NCI-H345 (cell line): ENCODE measurements at places on chromosomes 2 and 18.
A peak's percentile ranks its signal among the peaks of the same experiment; 100 is the strongest.

GRCh38 chr2:239440511-239440959, 39.7 kb upstream of the HDAC4 start:
- peak; percentile 48 for DNase-seq

DNA sequence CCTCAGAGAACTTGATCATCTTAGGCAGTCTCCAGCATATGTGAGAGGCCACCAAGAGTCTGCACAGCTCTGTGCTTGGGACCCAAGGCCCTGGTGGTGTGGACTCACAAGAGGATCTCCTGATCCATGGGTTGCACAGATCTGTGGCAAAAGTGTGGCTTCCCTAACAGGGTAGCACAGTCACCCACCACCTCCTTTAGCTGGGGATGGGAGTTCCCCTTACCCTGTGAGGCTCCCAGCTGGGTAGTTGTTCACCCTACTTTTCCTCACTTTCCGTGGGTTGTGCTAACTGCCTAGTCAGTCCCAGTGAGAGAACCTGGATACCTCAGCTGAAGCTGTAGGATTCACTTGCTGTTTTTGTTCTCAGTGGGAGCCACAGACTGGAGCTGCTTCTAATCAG, 123.7 kb downstream of the FTCDNL1 start:
- no peak for DNase-seq

- no peak for DNase-seq
Observed at GRCh38 chr2:27573452-27573851, 9.4 kb upstream of the ZNF512 start.

- DNase-seq = no peak
Observed at GRCh38 chr2:68686178-68686577, 42.8 kb downstream of the PROKR1 start.

DNA sequence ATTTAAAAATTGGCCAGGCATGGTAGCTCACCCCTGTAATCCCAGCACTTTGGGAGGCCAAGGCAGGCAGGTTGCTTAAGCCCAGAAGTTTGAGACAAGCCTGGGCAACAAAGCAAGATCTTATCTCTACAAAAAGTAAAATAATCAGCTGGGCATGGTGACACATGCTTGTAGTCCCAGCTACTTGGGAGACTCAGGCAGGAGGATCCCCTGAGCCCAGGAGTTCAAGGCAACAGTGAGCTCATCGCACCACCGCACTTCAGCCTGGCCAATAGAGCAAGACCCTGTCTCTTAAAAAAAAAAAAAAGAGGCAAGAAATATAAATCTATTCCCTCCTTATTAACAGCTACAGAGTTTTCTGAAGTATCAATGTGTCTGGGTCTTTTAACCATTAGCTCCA, 51.9 kb downstream of the ESCO1 start:
- DNase-seq = no peak

GRCh38 chr2:69830045-69830905, 815 bp downstream of the GMCL1 start:
- DNase-seq = no peak

DNA sequence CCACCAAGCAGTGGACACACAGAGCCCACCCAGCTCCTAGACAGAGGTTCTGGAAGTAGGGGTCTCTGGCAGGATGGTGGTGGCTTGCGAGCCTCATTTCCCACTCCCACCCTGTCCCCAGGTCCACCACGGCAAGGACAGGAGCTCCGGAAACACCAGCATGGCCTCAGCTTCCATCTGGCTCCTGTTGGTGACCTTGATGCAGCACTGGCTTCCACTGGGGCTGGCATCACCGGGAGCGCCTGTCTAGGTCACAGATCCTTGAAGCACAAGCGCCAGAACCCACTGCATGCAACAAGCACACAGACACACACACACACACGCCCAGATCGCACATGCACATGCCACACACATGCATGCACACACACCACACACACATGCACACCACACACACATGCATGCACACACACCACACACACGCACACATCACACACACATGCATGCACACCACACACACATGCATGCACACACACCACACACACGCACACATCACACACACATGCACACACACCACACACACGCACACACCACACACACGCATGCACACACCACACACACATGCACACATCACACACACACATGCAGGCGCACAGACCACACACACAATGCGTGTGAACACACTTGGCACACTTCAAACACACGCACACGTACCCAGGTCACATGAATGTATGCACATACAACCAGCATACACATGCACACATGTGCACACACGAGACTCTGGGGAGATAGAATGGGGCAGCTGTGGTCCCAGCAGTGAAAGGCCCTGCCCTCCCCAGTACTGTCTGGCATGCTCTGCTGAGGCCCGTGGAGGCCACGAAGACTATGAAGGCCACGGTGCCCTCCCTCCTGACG, 63.7 kb downstream of the TWIST2 start:
- no peak for DNase-seq

GRCh38 chr2:23354554-23354953, 30.4 kb upstream of the KLHL29 start:
- no peak for DNase-seq

DNA sequence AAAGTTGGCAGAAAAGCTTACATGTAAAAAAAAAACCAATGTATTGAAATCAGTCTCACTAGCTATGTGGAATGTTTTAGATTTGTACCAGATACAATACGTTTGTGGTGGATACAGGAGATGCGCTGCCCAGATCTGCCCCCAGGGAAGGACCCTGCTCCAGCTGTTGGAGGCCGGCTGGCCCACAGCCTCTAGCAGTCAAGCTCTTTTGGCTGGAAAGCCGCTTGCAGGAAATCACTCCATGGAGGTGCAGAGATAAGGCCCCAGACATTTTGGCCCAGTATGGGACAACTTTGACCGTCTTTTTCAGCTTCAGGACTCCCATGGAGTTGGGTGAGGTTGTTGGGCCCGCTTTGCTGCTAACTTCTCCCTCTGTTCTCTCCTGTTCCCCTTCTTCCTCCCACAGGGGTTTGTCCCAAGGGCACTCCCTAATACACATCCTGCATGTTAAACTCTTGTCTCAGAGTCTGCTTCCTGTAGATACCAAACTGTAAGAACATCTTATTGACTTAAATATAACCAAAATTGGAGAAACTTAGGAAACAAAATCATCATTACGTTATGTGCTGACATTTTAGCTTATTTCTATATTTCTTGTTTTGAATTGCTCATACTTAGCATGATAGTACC, 1.7 kb upstream of the QPCT start:
- no peak for DNase-seq

DNA sequence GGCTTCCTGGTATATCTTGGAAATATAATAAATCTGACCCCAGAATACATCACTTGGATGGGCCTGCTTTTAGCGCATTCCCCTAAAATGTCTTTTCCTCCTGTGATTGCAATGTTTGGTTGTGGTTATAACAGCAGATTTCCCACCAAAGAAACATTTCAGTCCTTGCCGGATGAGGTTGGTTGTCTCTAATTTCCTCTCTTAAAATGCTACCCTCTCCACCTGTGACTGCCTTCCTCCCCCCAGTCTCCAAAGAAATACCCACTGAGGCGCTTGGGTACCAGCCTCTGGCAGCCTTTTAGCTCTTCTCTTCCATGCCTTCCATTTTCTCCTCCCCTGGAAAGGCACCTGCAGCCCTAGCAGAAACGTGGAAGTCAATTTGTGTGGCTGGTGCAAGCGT, 102.1 kb upstream of the SIX3 start:
- DNase-seq = no peak

- DNase-seq = no peak
Observed at GRCh38 chr2:47060652-47061170, 94.4 kb downstream of the STPG4 start.

DNA sequence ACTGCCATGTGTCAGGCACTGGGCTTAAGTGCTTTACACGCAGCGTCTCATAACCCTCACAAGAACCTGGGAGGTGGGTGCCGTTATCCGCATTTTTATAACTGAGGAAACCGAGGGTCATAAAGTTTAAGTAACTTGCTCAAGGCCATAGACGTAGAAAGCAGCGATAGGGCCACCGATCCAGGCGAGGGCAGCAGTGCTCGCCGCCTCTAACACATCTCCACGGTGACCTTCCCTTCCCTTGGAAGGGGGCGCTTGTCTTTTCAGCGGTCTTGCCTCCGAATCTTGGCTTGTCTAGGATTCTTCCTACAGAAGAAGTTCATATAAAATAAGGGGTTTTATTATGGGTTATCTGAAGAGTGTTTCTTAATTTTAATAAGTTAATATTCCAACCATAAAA, 186.6 kb downstream of the GBX2 start:
- DNase-seq = no peak

DNA sequence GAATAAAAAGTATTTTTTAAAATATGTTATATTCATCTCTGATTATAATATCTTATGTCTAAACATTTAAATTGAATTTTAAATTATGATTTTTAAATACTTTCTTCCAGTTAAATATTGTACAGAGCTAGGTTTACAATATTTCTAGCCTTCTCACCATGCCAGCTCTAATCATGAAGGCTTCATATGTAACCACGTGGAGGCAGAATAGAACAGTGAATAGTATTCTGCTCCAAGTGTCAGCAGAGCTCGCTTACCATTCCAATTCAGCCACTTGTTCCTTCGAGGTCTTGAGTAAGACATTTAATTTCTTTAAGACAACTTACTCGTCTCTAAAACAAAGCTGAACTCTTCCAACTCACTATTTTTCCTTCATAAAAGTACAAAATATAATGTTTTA, 871.8 kb downstream of the SUCLG1 start:
- no peak for DNase-seq

GRCh38 chr2:55134316-55134706, 84.1 kb upstream of the RTN4 start:
- DNase-seq = no peak

DNA sequence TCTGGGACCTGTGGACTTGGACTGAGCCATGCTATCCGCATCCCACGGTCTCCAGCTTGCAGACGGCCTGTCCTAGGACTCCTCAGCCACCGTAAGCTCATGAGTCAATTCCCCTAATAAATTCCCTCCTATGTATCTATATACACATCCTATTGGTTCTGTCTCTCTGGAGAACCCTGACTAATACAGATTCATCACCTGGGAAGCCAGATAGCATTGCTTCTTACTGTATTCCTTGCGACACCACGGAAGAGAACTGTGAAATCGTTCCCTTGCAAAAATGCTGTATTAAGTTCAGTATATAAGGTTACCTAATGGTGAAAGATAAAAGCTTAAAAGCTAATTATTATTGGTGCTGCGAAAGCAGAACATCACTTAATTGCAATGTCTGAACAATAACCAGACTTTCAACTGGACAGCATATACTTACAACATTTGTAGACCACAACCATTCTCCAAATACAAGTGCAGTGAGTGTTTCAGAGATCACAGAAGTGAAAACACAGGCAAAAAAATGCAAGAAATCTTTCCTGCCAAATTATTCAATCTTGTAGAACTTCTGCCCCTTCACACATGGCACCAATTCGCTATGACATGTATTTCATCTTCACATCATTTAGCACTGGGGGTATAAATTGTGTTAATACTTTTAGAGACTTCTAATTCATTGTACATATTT, 352.9 kb downstream of the TXNL1 start:
- no peak for DNase-seq

GRCh38 chr2:110166266-110166665, 38.5 kb downstream of the NPHP1 start:
- DNase-seq = no peak

- no peak for DNase-seq
Observed at GRCh38 chr2:206792645-206793044, 27.2 kb downstream of the FASTKD2 start.

- DNase-seq = no peak
Observed at GRCh38 chr2:233416706-233417105, 62.4 kb downstream of the DGKD start.

DNA sequence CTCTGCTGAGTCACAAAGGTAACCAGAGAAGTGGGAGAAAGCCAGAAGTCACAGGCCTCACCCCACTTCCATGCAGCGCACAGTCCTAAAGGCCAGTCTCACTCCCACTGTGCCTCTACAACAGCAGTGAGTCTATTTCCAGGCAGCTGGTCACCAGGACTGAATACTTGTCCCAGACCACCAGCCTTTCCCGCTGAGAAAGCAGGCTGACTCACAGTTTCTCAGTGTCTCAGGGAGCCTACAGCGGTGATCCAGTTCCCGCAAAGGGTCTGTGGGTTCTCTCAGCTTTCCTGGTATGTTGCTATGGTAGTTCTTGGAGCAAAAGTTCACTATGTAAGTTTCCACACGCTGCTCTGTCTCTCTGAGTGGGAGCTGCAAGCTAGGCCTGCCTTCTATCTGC, 622.5 kb downstream of the RNF144A start:
- no peak for DNase-seq

DNA sequence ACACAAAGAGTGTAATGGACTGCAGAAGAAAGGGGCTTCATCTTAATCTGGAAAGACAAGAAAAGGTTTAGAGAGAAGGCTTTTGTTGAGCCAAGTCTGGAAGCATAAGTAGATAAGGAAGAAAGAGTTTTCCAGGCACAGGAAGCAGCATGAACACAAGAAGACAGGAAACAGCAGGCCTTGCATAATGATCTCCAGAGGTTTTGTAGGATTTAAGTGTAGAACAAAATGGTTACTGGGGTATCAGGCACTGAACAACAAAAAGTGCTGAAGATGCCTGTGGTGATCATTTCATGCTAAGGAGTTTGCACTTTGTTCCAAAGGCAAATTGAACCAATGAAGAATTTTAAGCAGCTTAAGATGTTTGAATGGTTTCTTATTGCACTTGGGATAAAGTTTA, 281.6 kb upstream of the TANK start:
- DNase-seq = no peak

DNA sequence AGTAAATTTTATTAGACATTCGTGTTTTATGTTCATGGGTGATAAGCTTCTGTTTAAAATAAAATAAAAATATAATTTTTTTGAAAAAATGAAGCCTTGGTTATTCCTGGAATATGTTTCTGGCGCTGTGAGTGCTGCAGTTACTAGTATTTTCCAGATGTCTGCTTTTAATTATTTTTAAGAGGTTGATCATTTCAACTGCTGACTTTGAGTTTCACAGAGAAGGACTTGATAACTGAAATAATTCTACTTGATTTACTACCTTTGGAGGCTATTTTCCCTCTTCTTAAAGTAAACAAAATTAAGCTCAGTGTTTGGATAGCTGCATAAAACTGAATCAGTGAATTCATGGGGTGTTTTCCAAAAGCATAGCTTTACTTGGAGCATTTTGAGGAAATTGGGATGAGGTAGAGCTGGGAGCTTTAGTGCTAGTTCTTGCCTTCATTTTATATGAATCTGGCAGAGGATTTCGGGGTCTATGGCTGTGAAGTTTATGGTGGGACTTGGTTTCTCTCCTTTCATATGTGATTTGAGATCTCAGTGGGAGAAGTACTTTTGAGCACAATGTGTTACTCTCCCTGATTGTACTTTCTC, 666.5 kb downstream of the DCDC2C start:
- DNase-seq = no peak
